ENCODE measurements at places on chromosomes 4 and X. TPM values are rescaled to one million over a fixed set of nuclear protein-coding genes. Genes with fewer than 3 reads are reported as not detected.
A peak's percentile ranks its signal among the peaks of the same experiment; 100 is the strongest.

The ATP2B3 gene
- total RNA-seq, result not detected

The H2BW2 gene
- not detected for total RNA-seq

The FMR1 gene
- 17.9 TPM for total RNA-seq

The PTCHD1 gene
- 3.0 TPM for total RNA-seq

The RHOXF2B gene
- not detected for total RNA-seq

The TMEM156 gene
- 2.7 TPM for total RNA-seq

The REPS2 gene
- total RNA-seq, result 0.53 TPM

The DCAF8L2 gene
- 9.0 TPM for total RNA-seq

The LRRC66 gene
- total RNA-seq, result 0.15 TPM

The PABPC1L2A gene
- total RNA-seq, result not detected

DNA sequence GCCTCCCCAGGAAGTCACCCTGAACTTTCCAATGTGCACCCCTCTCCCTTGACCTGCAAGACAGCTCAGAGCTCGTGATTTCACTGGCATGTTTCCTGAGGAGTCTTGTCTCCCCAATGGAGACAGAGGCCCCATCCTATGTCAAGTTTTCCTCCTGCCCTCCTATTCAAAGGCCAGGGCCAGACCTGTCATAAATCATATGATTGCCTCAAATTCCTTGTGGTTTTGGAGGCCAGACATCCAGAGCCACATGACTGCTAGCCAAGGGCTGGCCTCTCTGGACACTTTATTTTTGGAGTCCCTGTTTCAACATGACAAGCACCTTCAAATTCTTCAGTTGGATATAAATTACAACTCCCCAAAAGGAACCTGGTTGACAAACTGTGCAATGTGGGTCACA, 76.0 kb upstream of the TFDP3 start:
- no peak for DNase-seq

- peak; percentile 89 for DNase-seq
Measured at GRCh38 chr4:27861381-27861787, 1000.7 kb downstream of the STIM2 start.

DNA sequence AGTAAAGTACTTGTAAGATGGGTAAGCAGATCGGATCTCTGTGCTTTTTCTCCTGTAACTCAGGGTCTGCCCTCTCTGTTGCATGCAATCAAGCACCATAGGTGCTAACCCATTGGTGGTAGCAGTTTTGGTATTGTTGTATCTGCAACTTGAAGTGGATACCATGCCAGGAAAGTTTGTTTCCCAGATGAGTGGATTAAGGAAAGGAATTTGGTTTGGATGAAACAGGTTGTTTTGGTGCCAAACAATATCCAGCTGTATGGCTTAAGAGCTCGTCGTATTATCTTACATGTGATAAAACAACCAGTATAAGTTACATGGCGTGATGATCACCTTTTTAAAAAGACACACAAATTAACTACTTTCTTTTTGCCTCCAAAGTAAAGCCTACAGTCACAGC, 280.9 kb upstream of the TENM3 start:
- DNase-seq, result no peak

GRCh38 chr4:108035691-108036090, 46.0 kb downstream of the HADH start:
- no peak for DNase-seq

- no peak for DNase-seq
Measured at GRCh38 chrX:47093248-47093647, 15.0 kb downstream of the RGN start.

GRCh38 chr4:20354120-20354519, 102.4 kb downstream of the SLIT2 start:
- DNase-seq, result peak; percentile 19

GRCh38 chrX:153688911-153689590, 1.3 kb downstream of the SLC6A8 start:
- no peak for DNase-seq

GRCh38 chrX:107549504-107549903, 78.8 kb upstream of the PRPS1 start:
- DNase-seq, result no peak

DNA sequence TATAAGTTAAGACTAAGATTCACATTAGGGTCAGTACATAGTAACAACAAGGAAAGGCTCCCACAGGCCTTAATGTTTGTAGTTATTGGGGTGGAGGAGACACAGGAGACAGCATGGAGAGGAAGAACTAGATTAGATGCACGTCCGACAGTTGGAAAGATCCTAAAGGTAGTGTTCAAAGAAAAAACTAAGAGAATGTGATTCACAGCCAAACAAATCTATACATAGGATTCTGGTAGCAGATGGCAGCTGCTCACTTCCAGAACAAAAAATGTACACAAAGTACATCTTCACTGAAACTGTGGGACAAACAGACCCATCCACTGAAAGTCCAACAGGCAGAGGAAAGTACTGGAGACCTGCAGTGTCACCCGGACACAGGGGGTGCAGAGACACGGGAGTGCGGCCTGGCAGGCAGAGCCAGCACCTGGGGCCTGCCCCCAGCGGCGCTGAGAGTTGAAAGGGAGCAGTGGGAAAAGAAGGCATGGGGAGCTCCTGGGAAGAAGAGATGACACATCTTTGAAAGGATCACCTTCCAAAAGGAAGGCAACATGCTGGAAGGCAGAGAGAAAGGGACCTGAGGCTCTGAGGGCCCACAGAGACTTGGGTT, 40.0 kb downstream of the NELFA start:
- DNase-seq, result no peak

DNA sequence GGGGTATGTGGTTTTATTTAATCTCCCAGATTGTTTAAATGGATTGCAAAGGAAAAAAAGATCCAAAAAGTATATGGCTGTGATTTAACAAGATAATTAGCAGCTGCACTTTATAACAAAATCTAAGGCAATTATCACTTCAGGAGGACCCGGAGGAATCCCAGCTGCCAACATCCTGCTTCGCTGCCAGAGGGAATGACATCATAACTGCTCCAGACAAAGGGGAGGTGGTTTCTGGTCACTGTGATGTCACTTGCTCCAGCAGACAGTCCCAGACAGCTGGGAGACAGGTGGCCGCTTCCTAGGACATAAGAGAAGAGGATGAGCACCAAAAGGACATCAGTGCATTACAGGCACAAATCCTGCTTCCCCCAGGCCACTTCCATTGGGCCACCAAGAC, 371.0 kb downstream of the BCOR start:
- DNase-seq, result peak; percentile 81

GRCh38 chrX:57900975-57901374, 9.3 kb downstream of the ZXDA start:
- no peak for DNase-seq

- no peak for DNase-seq
Measured at GRCh38 chr4:88779431-88779830, 81.8 kb upstream of the NAP1L5 start.

- no peak for DNase-seq
Measured at GRCh38 chr4:73051625-73052024, 17.9 kb downstream of the COX18 start.

DNA sequence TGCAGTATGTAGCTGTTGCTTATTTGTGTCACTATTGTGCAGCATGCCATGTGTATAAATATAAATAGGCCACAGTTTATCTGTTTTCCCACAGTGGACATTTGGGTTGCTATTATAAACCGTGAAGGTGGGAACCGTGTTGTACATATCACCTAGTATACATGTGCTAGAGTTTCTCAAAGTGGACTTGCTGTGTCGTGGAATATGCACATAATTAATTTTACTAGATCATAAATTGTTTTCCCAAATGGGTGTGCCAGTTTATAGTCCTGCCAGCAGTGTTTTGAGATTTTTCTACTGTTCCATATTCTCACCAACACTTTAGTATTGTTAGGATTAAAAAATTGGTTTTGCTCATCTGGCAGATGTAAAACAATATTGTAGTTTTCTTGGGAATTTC, 38.5 kb downstream of the PRIMPOL start:
- DNase-seq, result no peak

- DNase-seq, result no peak
Measured at GRCh38 chr4:61201561-61201960, 1.4 kb downstream of the ADGRL3 start.

- no peak for DNase-seq
Measured at GRCh38 chrX:115068896-115069295, 51.5 kb upstream of the IL13RA2 start.

DNA sequence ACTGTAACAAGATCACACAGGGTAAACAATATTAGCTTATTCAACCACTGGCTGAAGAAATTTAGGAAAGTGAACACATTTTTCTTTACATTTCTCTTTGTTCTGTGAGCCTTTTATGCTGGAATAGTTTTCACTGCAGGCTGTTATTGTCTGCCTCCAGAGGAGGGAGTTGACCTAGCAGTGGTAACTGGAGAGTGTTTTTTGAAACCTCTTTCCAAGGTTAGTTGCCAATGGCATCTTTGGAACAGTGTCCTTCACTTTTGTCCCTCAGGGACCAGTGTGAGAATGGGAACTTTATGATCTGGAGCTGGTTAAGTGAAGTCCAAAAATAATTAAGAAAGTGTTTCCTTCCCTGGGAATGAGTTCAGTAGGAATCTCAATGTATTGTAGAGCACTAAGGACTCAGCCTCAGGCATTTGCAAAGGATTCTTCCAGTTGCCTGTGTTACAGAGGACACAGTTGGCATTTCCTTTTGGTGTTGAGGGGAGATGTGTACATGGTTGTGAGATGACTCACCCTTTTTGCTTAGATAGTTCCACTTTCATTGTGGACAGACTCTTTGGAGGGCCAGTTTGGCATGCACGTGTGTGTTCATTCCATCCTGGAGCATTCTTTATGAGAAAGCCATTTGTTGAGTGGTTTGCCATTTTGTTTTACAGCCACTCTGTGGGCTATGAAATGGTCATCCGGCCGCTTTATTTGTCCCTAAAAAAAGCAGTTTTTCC, 61.3 kb downstream of the AR start:
- DNase-seq, result peak; percentile 93

GRCh38 chr4:242121-242848, 63.0 kb downstream of the ZNF732 start:
- peak; percentile 63 for DNase-seq

DNA sequence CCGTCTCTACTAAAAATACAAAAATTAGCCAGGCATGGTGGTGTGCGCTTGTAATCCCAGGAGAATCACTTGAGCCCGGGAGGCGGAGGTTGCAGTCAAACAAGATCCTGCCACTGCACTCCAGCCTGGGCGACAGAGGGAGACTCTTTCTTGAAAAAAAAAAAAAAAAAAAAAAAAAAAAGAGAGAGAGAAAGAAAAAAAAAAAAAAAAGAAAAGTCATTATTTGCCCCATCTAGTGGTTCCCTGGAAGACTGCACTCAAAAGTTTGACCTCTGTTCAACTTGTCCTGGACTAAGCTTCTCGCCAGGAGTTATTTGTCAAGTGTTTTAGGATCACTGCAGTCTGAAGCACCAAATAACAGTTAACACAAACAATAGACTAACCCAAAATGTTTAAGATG, 45.3 kb upstream of the KCTD8 start:
- peak; percentile 26 for DNase-seq

DNA sequence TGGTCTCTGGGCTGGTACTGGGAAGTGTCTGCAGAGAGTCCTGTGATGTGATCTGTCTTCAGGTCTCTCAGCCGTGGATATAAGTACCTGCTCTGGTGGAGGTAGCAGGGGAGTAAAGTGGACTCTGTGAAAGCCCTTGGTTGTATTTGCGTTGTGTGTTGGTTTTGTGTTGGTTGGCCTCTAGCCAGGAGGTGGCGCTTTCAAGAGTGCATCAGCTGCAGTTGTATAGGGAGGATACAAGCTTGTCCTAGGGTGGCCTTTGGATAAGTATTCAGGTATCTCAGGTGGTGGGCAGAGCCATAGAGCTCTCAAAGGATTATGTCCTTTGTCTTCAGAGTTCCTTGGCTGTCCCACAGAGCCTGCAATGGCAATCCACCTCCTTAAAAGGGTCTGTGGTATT, 111.6 kb downstream of the MAGEB17 start:
- DNase-seq, result no peak

GRCh38 chrX:85084770-85085393, 81.2 kb downstream of the APOOL start:
- DNase-seq, result peak; percentile 5

- no peak for DNase-seq
Measured at GRCh38 chr4:138861135-138861534, 154.4 kb upstream of the NOCT start.

DNA sequence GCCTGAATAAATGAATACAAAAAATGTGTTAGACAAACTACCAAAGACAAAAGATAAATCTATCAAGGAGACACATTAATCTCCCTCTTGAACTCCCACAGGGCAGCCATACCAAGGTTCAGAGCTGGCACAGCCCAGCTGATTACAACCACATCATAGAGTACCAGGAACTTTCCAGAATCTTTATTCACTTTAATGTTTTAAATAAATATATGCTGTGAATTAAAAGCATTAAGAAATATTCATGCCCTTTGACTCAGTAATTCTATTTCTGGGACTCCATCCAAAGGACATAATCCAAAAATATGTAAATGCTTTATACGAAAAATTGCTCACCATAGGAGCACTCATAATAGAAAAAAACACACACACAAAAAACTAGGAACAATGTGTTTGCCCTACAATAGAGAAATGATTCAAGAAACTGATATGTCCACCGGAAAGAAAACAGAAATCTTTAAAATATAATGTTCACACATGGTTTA, 126.0 kb downstream of the LDB2 start:
- DNase-seq, result no peak

GRCh38 chr4:113996599-113997177, 17.2 kb upstream of the ARSJ start:
- peak; percentile 25 for DNase-seq

DNA sequence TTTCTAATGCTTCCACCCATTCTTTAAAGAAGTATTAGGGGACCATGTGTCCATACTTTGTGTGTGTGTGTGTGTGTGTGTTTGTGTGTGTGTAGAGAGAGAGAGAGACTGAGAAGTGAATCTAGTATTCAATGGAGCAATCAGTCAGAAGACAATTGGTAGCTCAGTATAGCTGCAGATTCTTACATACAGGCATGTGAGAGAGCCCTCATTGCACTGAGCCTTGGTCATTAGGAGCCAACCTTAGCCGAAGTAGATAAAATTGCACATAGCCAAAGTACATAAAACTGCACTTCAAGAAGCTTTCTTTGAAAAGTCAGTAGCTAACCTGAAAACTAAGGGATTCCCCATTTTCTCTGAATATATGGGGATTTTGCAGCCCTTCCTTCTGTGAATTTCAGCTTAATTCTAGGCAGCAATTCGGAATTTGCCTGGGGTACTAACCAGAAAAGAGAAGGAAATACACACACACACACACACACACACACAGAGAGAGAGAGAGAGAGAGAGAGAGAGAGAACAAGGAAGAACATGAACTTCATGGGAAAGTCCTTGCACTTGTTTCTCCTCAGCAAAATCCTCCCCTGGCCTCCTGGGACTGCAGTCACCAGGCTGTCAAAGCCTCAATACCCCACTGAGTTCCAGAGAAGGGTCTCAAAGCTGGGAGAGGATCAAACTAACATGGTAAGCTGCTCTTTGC, 1.7 kb upstream of the PRDM8 start:
- DNase-seq, result no peak

Data from H4 (cell line).